Endodermal cell (in vitro differentiated cells): ENCODE measurements at places on chromosomes 5 and 9.

DNA sequence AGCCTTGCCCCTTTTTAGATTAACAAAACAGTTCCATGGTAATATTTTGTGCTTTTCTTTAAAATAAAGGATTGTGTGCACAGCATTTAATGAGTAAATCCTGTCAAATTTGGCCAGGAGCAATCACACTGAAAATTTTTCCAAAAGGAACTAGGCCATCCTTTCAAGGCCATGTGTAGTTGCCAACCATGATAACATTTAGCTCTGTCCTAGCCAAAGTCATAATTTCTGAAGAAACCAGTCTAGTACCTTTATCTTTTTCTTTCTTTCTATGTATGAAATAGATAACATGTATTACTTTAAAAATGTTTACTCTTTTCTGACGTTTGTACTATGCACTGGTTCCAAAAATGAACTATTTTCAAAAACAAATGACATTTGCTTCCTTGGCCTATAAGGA, 143.7 kb downstream of the PBX3 start:
- no peak for DNase-seq

DNA sequence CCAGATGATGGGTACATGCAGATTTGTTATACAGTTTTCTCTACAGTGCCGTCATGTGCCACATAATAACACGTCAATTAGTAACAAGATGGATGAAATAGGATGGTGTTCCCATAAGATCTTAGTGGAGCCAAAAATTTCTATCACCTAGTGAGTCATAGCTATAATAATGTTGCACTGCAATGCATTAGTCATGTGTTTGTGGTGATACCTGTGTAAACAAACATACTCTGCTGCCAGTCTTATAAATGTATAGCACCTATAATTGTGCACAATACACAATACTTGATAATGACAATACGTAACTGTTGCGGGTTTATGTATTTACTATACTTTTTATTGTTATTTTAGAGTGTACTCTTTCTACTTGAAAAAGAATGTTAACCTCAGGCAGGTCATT, 865.4 kb downstream of the MAT2B start:
- DNase-seq: no peak

- DNase-seq: peak; percentile 75
These were observed 290.5 kb downstream of the DOCK8 start for GRCh38 chr9:504921-505740.

- DNase-seq: no peak
These were observed 10.5 kb upstream of the PLEKHG4B start for GRCh38 chr5:81391-82021.

GRCh38 chr5:171609806-171610452, 175.7 kb upstream of the SMIM23 start:
- peak; percentile 5 for DNase-seq

DNA sequence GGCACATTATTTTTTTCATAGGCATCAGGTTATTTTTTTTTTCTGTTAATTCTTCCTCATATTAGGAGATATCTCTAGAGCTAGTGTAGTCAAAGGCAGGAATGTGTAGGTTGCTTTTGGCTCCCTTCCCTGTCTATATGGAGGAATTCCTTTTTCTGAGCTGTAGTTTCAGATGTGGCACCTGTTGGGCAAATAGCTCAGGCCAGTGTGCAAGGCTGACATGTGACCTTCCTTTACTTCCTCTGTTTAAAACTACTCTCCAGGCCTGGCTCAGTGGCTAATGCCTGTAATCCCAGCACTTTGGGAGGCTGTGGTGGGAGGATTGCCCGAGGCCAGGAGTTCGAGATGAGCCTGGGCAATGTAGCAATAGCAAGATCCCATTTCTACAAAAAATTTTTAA, 40.5 kb upstream of the KIAA1958 start:
- DNase-seq: no peak

DNA sequence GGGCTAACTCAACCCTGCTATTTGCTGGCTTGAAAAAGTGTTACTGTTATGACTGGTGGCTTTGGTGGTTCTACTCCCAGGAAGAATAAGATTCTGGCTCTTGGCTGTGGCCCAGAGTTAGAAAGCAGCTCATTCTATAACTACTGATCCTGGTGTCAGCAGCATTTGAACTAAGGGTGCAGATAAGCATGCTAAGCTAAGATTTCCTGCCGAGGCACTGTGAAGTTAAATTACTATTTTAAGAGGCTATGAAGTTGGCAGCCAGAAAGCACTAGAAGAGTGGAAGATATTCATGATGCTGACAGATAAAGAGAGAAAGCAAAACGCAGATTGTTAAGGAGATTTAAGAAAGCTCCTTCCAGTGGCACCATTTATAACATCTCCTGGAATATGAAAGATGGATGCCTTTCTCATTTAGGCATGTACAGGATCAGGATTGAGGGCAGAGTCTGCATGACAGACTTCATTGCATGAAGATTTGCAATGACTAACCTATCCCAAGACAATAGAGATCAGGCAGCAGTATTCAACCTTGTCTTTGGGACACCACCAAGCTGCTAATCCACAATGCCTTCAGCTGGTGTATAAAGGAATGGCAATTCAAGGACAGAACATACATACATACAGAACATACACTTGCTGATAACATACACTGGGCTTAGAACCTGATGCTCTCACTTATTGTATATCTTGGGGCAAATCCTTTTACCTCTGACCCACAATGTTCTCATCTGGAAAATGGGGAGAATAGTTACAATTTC, 11.7 kb downstream of the BRINP1 start:
- no peak for DNase-seq

- DNase-seq: no peak
These were observed 46.5 kb downstream of the SLC25A46 start for GRCh38 chr5:110785356-110785755.

DNA sequence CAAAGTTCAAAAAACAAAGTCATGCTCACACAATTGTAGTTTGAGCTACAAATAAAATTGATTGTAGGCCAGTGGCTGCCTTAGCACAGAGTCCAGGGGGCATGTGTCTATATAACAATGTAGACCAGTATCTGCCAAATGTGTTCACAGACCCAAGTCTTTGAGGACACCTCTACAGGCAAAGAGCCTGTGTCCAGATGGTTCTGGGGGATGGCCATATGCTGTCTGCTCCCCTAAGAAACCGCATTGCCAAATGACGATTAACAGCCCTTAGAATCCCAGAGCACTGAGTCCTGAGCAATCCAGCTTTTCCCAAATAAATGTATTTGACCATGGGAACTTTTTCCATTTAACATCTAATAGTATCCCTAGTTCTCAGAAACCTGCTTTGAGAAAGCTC, 169.6 kb downstream of the ADCY2 start:
- no peak for DNase-seq

- no peak for DNase-seq
These were observed 19.2 kb downstream of the OLFM1 start for GRCh38 chr9:135106551-135107270.

DNA sequence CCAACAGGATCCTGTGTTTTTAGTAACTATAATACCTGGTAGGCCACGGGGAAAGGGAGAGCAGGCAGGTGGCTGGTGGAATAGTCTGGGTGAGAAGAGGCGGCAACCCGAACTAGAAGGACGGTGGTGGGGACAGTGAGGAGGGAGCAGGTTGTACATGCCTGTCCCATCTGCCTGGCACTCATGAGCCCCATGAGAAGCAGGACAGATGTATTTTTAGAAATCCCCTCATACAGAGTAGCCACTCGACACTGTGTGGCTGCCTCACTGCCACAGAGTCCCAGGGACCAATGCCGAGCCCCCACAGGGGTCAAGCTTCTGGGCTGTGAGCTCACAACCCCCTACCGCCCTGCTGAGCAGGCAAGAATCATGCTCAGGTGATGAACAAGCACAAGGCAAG, 136.6 kb downstream of the SEC61B start:
- no peak for DNase-seq

DNA sequence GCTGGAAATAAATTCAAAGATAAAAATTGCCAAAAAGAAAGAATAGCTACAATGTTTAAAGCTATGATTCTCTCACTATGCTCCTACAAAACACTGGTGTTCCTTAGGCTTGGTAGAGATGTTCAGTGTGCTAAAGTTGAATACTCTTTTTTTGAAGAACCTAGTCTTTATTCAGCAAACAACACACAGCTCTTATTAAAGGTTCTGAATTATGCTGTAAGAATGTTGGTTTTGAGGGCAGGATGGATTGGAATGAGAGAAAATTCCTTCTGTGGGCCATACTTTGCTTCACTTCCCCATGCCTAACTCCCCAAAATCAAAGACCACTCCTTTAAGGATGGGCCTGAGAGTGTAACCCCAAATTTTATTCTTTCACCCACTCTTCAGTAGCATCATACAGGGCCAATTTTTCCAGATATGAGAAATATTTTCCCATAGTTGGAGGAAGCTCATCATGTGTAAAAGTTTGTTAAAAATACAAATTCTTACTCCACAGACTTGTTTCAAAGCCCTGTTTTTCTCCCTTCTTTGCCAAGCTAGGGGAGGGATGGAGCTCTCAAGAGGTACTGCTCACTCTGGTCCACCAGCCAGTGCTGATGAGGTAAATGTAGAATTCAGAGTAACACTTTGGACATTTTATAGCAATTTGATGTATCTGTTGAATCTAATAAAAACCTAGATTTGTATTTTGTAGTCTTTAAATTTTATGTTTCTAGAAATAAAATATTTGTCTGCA, 99.3 kb downstream of the GDNF start:
- DNase-seq: no peak
